Fibroblast of lung (primary cell): ENCODE measurements at places on chromosomes 1 and 21. TPM values are rescaled to one million over a fixed set of nuclear protein-coding genes. Genes with fewer than 3 reads are reported as not detected.
A peak's percentile ranks its signal among the peaks of the same experiment; 100 is the strongest.

- H3K27ac ChIP-seq, result peak overlapping the region; percentile 84
- H3K36me3 ChIP-seq, result no peaks in the 10 kb centered on the region
- no peaks in the 10 kb centered on the region for H3K27me3 ChIP-seq
- H3K4me3 ChIP-seq, result peak overlapping the region; percentile 82
Observed at GRCh38 chr1:150875197-150876118, 941 bp downstream of the ARNT start.

DNA sequence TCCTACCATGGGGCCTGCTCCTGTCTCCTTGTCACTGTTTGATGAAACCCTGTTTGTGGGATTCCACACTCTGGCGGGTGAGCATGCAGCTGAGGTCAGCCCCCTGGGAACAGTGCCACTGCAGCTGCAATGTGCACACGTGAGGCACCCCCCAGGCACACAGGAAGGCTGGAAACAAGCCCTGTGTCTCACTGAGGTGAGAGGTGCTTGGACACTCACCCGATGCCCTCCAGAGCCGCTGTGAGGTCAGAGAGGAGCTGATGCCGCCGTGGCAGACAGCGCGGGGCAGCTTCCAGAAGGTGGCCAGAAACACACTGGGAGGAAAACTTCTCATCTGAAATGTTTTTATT, 49.7 kb downstream of the SLX9 start:
- peaks cover 9% of the 10 kb centered on the region for H3K27me3 ChIP-seq
- H3K36me3 ChIP-seq, result no peaks in the 10 kb centered on the region
- H3K4me1 ChIP-seq, result peaks cover 16% of the 10 kb centered on the region
- no peak overlapping the region for H3K4me3 ChIP-seq
- no peak overlapping the region for H3K27ac ChIP-seq

GRCh38 chr1:244653439-244654107, 647 bp downstream of the DESI2 start:
- H3K36me3 ChIP-seq, result peaks cover 2% of the 10 kb centered on the region
- peak; percentile 21 for DNase-seq
- H3K4me3 ChIP-seq, result peak overlapping the region; percentile 96

DNA sequence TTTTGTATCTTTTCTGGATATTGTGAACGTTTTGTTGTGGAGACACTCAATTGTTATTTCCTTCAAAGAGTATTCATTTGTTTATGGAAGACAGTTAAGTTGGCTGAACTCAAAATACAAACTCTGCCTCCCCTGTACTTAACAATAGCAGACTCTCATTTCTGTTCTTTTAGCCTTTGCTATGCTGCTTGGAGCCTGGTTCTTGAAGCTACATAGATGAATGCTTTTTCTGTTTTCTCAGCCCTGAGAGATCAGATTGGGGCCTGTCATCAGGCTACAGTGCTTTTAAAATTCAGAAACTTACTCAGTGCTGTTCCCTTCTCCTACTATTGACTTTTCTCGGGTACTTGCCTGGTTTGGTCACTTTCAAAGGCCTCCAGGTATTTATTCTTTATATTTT, 215.7 kb upstream of the LYPLAL1 start:
- no peaks in the 10 kb centered on the region for H3K27me3 ChIP-seq
- H3K4me1 ChIP-seq, result no peaks in the 10 kb centered on the region
- H3K4me3 ChIP-seq, result no peak overlapping the region
- no peak for DNase-seq
- no peak overlapping the region for H3K27ac ChIP-seq

Gene AMY2B
- 3.6 and 4.0 TPM in 2 replicates for total RNA-seq

Gene CYP4Z1
- not detected in 2 replicates for total RNA-seq

- H3K27ac ChIP-seq, result no peak overlapping the region
- H3K27me3 ChIP-seq, result no peaks in the 10 kb centered on the region
- H3K4me3 ChIP-seq, result no peak overlapping the region
- no peak for DNase-seq
- no peaks in the 10 kb centered on the region for H3K4me1 ChIP-seq
Observed at GRCh38 chr1:92367496-92367895, 68.6 kb downstream of the RPAP2 start.

DNA sequence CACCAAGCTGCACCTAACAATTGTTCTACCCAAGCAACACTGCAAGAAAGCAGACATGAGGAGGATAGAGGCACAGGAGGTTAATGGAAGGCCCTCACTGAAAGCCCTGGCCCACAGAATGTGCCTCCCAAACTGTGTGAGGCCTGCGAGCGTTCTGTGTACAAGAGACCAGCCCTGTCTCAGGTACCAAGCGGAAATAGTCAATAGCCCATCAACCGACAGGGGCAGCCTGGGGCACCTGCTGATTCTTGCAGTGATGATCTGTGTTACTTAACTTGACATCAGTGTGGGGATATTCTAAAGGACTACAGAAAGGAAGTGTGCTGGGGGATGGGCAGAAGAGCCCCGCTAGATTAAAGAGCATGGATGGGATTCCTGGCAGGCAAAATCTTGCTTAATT, 392.4 kb downstream of the KCNH1 start:
- no peaks in the 10 kb centered on the region for H3K36me3 ChIP-seq
- H3K4me1 ChIP-seq, result no peaks in the 10 kb centered on the region
- H3K27ac ChIP-seq, result no peak overlapping the region
- no peaks in the 10 kb centered on the region for H3K27me3 ChIP-seq
- no peak overlapping the region for H3K4me3 ChIP-seq

DNA sequence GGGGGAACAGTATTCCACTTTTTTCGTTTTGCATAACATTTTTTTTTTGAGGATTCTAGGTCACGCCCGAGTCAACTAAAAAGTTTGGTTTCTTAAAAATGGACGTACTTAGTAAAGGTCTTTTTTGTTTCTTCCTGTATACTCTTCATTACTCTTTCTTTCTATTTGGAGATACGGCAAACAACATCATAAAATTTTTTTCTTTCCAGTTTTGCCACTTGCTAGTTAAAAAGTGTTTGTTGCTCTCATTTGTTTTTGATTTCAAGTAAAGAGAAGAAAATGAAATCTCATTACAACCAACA, 788 bp upstream of the MPC2 start:
- peak overlapping the region; percentile 85 for H3K4me3 ChIP-seq
- DNase-seq, result no peak
- no peaks in the 10 kb centered on the region for H3K36me3 ChIP-seq
- H3K27me3 ChIP-seq, result no peaks in the 10 kb centered on the region
- H3K27ac ChIP-seq, result peak overlapping the region; percentile 98

GRCh38 chr1:91224878-91225277, 179.8 kb downstream of the HFM1 start:
- H3K4me3 ChIP-seq, result no peak overlapping the region
- no peaks in the 10 kb centered on the region for H3K36me3 ChIP-seq
- no peak overlapping the region for H3K27ac ChIP-seq

GRCh38 chr1:65490231-65491009, 70.0 kb downstream of the LEPR start:
- H3K4me3 ChIP-seq, result no peak overlapping the region
- no peaks in the 10 kb centered on the region for H3K36me3 ChIP-seq
- peaks cover 2% of the 10 kb centered on the region for H3K4me1 ChIP-seq
- no peak for DNase-seq
- no peak overlapping the region for H3K27ac ChIP-seq

Gene OR2L8
- total RNA-seq, result 0.17 TPM in 1 of 2 replicates, not detected in the other

GRCh38 chr1:33349081-33349759, 28.3 kb upstream of the A3GALT2 start:
- H3K36me3 ChIP-seq, result no peaks in the 10 kb centered on the region
- H3K27me3 ChIP-seq, result no peaks in the 10 kb centered on the region
- peak; percentile 40 for DNase-seq
- H3K4me1 ChIP-seq, result peaks cover 24% of the 10 kb centered on the region

DNA sequence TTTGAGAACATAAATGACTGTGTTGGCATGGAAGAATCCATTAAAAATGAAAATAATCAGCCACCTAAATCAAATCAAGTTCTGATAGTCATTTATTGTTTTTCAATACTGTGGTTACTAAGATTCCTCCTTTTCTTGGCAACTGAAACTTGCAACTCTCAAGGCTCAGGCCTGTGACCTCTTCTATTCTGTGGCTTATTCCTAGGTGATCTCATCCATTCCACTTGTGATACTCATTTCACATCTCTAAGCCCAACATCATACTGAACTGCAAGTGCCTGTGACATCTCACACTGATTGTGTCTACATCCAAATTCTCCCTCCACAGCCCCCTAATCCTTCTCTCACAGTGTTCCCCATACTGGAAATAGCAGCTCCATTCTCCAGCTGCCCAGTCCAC, 4.8 kb upstream of the ST6GALNAC5 start:
- no peaks in the 10 kb centered on the region for H3K36me3 ChIP-seq
- no peaks in the 10 kb centered on the region for H3K27me3 ChIP-seq
- no peak overlapping the region for H3K4me3 ChIP-seq
- no peaks in the 10 kb centered on the region for H3K4me1 ChIP-seq
- DNase-seq, result peak; percentile 91
- no peak overlapping the region for H3K27ac ChIP-seq

Gene GJA5
- total RNA-seq, result not detected in 2 replicates

- no peak overlapping the region for H3K27ac ChIP-seq
- H3K36me3 ChIP-seq, result no peaks in the 10 kb centered on the region
- H3K4me1 ChIP-seq, result peaks cover 11% of the 10 kb centered on the region
- DNase-seq, result no peak
Observed at GRCh38 chr1:46180082-46180616, 3.9 kb upstream of the P3R3URF start.

GRCh38 chr1:51063121-51063520, 38.9 kb upstream of the C1orf185 start:
- H3K27ac ChIP-seq, result no peak overlapping the region
- H3K4me3 ChIP-seq, result no peak overlapping the region
- DNase-seq, result peak; percentile 99
- no peaks in the 10 kb centered on the region for H3K36me3 ChIP-seq
- H3K4me1 ChIP-seq, result peaks cover 6% of the 10 kb centered on the region

- H3K4me1 ChIP-seq, result peaks cover 24% of the 10 kb centered on the region
- H3K36me3 ChIP-seq, result no peaks in the 10 kb centered on the region
- no peaks in the 10 kb centered on the region for H3K27me3 ChIP-seq
- no peak overlapping the region for H3K4me3 ChIP-seq
- peak; percentile 100 for DNase-seq
Observed at GRCh38 chr1:64042331-64043100, 160.9 kb upstream of the UBE2U start.

DNA sequence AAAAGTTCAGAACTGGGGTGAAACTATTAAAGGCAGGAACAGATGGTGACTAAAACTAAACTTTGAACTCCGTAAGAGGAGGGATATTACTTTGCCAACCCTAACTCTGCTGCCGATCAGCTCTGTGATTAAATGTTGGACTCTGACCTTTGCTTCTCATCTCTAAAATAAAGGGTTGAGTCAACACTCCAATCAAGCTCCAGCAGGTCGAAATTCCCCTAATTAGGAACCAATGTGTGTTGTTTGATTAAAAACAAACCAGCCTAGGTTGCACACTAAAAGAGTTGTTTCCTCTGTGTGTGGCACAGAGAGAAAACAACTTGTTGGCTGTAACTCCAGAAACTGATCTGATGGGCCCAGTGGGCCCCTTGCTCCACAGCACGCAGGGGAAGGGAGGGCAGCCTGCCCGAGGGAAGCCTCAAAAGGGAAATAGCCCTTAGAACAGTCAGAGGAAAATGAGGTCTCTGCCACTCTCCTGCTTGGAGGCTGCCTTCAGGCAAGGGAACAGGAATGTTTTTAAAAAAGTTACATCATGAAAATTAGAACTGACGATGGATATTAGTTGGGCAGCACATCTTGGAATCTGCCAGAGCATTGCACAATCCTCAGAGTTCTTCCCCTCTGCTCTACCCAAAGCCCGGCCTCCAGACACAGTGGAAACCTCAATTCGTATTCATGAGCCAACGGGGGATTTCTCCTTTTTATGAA, 69.3 kb downstream of the KCTD3 start:
- peak overlapping the region; percentile 63 for H3K27ac ChIP-seq
- H3K27me3 ChIP-seq, result no peaks in the 10 kb centered on the region
- H3K36me3 ChIP-seq, result no peaks in the 10 kb centered on the region
- peak; percentile 70 for DNase-seq
- H3K4me1 ChIP-seq, result peaks cover 2% of the 10 kb centered on the region

- H3K4me1 ChIP-seq, result peaks cover 3% of the 10 kb centered on the region
- H3K36me3 ChIP-seq, result no peaks in the 10 kb centered on the region
- no peak overlapping the region for H3K27ac ChIP-seq
- H3K4me3 ChIP-seq, result no peak overlapping the region
- H3K27me3 ChIP-seq, result no peaks in the 10 kb centered on the region
Observed at GRCh38 chr21:43881283-43881682, 16.3 kb downstream of the AGPAT3 start.

GRCh38 chr1:235908742-235909520, 42.2 kb upstream of the LYST start:
- peak overlapping the region; percentile 67 for H3K27ac ChIP-seq
- H3K4me1 ChIP-seq, result peaks cover 19% of the 10 kb centered on the region
- peak; percentile 86 for DNase-seq
- H3K4me3 ChIP-seq, result no peak overlapping the region

DNA sequence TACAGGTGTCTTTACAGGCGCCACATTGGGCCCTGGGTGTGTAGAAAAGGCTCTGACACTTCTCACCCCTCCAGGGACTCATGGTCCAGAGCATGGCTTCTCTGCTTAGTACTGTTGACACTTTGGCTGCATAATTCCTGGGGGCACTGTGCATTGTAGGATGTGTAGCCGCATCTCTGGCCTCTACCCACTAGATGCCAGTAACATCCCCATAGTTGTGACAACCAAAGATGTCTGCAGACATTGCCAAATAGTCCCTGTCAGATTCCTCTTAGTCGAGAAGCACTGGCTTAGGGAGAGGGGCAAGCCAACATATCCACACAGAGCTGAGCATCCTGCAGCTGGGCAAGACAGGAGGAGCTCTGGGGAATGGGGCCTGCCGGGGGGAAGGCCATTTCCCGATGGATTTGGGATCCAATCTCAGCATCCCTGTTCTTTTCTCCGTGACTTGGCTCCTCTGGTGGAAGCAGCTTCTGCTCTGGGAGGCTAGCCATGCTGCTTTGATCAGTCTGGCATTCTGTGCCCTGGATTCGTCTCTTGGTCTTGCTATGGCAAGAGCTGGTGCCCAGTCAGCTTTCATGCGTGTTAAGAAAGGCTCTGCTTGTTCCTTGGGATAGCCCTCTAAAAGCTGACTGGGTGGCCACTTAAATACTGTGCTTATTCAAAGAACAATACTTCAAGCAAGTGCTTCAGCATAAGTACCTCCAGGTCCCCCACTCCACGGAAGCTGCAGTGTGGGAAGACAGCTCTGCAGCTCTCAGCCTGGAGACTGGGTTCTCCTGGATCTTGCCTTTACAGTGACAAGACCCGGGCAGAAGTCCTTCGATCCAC, 38.3 kb upstream of the SCMH1 start:
- H3K4me1 ChIP-seq, result no peaks in the 10 kb centered on the region
- no peak for DNase-seq
- no peak overlapping the region for H3K27ac ChIP-seq
- no peaks in the 10 kb centered on the region for H3K36me3 ChIP-seq
- no peaks in the 10 kb centered on the region for H3K27me3 ChIP-seq
- no peak overlapping the region for H3K4me3 ChIP-seq
